ENCODE measurements at places on chromosomes 5 and 9.

GRCh38 chr5:89281766-89282553 is 399.0 kb upstream of the MEF2C start:
- DNase-seq, result no peak

GRCh38 chr9:89935801-89936200 is 331.0 kb downstream of the GADD45G start:
- no peak for DNase-seq

DNA sequence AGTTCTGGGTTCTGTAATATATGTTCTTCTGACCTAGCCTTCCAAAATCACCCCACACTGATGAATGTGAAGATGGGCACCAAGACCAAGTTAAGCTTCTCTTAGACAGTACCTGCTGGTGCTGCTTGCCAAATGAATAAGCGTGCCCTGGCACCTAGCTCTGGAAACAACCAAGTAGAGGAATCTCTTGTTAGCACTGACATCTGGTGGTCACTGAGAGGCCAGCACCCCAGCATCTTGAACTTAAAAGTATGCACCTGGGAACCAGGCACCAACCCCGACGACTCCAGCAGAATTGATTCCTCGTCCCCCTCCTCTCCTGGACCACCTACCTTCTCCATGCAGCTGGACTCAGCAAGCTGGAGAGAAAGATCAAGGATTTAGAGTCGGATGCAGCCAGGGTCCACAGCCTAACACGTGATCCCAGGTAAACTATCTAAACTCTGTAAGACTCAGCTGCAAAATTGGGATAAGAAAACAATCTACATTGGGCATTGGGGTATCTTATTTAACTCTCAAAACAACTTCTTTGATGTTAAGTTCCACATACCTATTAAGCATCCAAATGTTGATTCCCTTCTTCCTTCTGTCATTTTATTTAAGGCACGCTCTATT is 89.8 kb downstream of the SLC1A3 start:
- peak; percentile 82 for DNase-seq

DNA sequence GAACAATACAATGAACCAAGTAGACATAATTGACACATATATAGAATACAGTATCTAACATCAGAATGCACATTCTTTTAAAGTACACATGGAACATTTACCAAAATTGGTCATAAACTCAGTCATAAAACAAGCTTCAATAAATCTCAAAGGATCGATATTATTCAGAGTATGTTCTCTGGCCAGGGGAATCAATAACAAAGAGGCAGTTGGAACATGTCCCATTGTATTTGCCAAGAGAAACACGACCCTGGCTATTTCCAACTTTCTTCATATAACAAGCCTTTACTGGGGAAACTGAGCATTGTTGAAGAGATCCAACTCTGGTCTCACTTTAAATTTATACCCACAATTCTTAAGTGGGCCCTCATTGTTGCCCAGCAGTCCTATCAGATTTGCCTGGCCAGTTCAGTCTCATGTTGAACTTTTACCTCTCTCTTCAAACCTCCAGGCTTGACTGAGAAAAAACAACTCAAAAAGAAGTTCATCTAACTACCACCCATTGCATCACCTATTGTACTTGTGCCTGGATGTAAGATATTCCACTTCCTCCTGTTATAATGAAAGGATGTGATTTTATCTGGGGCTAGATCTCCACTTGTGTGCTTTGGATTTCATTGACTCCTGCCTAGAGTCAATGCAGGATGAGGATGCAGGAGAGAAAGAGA is 162.5 kb downstream of the HSPA4 start:
- no peak for DNase-seq

GRCh38 chr5:145715412-145715811 is 119.7 kb downstream of the PRELID2 start:
- DNase-seq, result no peak

DNA sequence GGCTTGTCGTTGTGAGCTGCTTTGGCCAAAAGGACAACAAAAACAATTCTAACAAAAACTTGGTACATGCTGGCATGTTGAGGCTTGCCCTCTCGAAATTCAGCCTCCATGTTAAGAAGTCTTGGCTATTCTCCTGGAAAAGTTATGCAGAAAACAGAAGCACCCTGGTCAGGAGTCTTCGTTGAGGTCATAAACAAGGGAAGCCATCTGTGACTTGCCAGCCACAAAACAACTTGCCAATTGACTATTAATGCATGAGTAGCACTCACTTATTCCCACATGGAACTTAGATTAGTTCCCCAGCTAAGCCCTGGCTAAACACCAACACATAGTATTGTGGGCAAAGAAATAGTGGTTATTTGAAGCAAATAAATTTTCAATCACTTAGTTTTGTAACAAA is 521.0 kb upstream of the CHD1 start:
- DNase-seq, result no peak

DNA sequence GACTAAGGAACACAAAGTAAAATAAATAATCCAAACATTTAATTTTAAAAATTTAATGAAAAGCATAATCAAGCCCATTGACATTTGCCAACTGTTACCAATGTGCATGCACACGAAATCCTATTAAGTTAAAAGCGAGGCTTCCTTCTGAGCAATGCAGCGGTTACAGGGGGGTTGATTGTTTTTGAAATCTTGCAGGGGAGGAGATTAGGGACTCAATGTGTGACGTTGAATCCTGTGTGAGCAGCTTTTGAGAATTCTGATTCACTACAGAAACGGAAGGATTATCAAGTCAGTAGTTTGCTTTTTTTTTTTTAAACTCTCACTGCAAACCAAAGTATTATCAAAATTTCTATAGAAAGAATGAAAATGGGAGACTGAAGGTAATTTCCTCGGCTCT is 109.5 kb downstream of the PRKACG start:
- no peak for DNase-seq

GRCh38 chr9:76528642-76529190 is 69.7 kb downstream of the GCNT1 start:
- DNase-seq, result no peak

GRCh38 chr9:138009016-138009802 is 131.6 kb downstream of the CACNA1B start:
- no peak for DNase-seq

DNA sequence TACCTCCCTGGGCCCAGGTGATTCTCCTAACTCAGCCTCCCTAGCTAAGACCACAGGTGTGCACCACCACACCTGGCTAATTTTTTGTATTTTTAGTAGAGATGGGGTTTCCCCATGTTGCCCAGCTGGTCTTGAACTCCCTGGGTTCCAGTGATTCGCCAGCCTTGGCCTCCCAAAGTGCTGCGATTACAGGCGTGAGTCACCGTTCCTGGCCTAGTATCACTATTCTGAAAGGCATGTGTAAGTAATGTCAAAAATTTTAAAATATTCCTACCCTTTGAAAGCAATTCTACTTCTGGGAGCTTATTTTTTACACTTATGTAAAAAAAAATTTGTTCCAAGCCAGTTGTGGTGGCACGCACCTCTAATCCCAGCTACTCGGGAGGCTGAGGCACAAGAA is 27.1 kb upstream of the TLE1 start:
- DNase-seq, result peak; percentile 62

- DNase-seq, result no peak
Measured at GRCh38 chr5:163633926-163634460, 128.6 kb downstream of the MAT2B start.

DNA sequence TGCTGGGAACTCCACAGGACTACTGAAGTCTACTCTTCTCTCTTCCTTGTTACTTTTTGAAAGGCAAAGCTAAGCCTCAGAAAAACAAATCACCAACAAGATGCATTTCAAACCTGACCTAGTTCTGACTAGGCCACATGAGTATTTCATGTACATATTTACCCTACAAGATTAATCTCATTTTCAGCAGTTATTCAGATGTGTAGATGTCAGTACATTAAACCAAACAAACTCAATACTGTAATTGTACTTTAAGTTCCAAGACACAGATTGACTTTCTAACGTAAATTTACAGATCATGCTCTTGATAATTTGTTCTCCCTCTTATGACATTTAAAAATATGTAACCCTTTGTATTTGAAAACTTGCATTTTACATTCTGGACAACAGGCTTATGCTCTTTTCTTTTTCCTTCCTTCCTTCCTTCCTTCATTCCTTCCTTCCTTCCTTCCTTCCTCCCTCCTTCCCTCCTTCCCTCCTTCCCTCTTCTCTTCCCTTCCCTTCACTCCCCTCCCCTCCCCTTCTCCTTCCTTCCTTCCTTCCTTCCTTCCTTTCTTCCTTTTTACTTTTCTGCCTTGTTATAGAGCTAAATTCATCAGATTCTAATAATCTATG is 1653.4 kb downstream of the EFNA5 start:
- no peak for DNase-seq

DNA sequence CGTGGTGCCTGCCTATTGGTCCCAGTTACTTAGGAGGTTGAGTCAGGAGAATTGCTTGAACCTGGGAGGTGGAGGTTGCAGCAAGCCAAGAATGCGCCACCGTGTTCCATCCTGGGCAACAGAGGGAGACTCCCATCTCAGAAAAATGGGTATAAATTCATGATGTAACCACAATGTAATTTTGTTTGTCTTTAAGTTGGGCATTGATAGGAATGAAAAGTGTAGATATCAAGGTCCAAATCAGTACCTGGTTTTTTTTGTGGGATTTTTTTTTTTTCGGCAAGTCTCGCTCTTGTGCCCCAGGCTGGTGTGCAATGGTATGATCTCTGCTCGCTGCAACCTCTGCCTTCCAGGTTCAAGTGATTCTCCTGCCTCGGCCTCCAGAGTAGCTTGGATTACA is 7.4 kb downstream of the NPM1 start:
- no peak for DNase-seq

DNA sequence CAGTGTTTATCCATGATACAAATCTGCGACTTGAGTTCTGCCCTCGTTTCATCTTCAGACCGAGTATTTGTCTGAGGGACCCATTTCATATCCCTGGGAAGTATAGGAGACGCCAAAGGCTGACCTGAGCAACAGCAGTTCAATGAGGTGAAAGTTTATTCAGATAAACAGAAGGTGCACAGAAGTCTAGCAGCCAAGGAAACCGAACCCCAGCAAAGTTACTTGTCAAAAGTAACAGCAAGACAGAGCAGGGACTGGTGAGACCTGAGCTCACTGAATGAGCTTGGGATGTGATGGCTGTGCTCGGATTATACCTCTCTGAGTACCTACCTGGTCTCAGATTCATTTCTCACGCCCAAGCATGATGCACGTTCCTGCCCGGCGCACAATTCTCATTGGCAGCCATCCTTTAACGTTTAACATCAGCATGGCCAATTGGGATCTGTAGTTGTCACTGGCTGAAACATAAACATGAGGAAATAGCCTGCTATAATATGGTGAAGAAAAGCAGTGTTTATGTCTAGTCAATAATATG is 599 bp downstream of the LYRM7 start:
- DNase-seq, result no peak

GRCh38 chr5:153959134-153959957 is 79.4 kb downstream of the FAM114A2 start:
- peak; percentile 96 for DNase-seq

DNA sequence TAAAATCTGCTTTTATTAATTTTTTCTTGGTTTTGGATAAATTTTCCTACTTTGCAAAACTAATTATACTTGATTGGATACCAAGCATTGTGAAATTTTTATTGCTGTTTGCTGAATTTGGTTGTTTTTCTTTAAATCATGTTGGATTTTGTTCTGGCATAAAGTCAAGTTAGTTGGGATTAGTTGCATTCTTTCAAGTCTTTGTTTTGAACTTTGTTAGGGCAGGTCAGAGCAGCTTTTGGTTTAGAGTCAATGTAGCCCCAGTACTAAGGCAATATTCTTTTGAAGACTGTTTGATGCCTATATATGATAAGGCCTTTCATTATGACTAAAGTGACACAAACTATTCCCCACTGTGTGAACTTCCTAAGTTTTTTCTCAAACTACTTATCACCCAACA is 531.1 kb downstream of the RASEF start:
- DNase-seq, result no peak

- no peak for DNase-seq
Measured at GRCh38 chr5:148084269-148084668, 20.5 kb downstream of the SPINK5 start.

- DNase-seq, result no peak
Measured at GRCh38 chr5:72183101-72183520, 75.8 kb downstream of the MAP1B start.

DNA sequence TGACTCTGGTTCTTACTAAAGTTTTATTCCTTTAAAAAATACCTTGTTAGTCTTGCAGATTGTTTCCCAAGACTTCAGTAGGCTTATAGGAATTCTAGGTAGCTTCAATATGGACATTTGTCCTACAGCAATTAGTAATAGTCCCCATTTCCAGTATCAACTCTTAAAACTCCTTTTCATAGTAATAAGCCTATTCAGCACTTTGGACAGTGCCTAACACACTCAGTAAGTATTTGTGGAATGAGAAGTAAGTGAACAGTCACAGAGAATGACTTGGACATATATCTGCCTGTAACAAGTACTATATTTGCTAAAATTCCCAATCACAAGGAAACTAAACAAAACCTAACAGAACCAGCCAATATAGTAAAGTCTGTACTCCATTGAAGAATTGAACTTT is 1291.8 kb upstream of the DMAC1 start:
- no peak for DNase-seq

DNA sequence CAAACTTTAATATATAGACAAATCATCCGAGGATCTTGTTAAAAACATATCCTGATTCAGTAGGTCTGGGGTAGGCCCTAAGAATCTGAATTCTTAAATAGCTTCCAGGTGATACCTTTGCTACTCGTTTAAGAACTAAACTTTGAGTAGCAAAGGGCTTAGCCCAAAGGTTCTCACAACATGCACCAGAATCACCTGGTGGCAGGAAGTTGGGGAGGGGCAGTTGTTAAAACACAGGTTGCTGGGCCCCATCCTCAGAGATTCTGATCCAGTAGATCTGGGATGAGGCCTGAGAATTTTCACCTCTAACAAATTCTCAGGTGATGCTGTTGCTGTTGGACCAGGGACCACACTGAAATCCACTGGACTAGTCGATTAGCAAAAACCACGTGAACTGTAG is 20.0 kb upstream of the RGMB start:
- no peak for DNase-seq

DNA sequence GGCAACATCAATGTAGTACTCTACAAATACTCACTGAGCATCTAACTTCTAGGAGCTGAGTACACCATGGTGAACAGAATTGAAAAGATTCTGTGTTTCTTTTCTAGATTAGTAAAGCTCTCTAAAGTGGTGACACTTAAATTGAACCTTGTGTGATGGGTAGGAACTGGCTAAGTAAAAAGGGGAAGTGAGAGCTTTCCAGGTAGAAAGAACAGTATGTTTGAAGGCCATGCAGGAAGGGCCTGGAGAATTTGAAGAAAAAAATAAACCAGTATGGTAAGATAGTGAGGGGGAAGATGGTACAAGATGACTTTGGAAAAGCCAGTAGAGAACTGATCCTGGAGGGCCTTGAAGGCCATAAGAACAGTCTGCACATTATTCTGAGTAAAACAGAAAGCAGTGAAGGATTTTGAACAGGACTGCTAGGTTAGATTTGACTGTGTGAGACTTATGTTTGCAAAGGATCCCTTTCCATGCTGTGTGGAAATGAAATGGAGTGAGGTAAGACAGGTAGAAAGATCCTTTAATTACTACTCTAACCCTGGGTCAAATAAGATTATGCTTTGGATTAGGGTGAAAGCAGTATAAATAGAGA is 46.7 kb upstream of the UBQLN1 start:
- DNase-seq, result no peak

- no peak for DNase-seq
Measured at GRCh38 chr9:101398930-101399642, 435 bp downstream of the ZNF189 start.
